ENCODE measurements at places on chromosomes 3 and 15.

- no peak for DNase-seq
Measured at GRCh38 chr3:34155108-34155507, 356.7 kb downstream of the PDCD6IP start.

GRCh38 chr15:92665100-92665555 is 9.6 kb upstream of the FAM174B start:
- DNase-seq = no peak

- no peak for DNase-seq
Measured at GRCh38 chr3:19348941-19349564, 200.7 kb downstream of the KCNH8 start.

GRCh38 chr15:64665179-64665578 is 110.2 kb downstream of the RBPMS2 start:
- no peak for DNase-seq

DNA sequence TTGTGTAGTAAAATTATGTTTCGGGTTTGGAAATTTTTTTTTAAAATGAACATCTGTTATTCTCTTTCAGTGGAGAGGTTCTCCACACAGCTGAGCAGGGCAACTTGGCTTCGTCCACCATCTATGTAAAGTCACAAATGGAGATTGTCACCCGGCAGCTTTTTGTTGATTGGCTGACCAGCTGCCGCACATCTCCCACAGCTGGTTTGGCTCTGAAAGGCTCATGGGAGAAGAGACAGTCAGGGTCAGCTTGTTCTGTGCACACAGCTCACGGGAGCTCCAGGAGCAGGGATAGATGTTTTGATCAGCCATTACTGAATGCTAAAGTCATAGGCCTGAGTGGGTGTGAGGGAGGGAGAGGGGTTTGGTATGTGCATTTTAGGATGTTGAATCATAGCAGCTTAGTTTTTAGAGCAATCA is 12.9 kb upstream of the CCDC80 start:
- no peak for DNase-seq

DNA sequence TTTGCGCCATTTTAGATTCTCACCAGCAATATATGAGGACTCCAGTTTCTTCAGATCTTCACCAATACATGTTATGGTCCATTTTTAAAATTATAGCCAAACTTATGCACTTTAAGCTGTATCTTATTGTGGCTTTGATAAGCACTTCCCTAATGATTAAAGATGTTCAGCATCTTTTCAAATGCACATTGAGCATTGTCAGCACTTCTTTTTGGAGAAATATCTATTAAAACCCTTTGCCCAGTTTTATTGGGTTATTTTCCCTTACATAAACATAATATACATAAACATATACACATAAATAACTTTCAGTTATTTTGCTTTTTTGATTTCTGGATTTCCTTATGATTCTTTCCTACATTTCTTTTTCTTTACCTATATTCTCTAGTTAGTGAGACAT is 83.8 kb downstream of the ROBO1 start:
- DNase-seq = no peak

GRCh38 chr3:69509288-69509687 is 123.4 kb upstream of the FRMD4B start:
- DNase-seq = no peak

- no peak for DNase-seq
Measured at GRCh38 chr3:16803019-16803418, 81.7 kb upstream of the PLCL2 start.

GRCh38 chr15:77052556-77052955 is 18.4 kb downstream of the TSPAN3 start:
- no peak for DNase-seq

- DNase-seq = no peak
Measured at GRCh38 chr15:91472316-91472756, 372.3 kb downstream of the SV2B start.

DNA sequence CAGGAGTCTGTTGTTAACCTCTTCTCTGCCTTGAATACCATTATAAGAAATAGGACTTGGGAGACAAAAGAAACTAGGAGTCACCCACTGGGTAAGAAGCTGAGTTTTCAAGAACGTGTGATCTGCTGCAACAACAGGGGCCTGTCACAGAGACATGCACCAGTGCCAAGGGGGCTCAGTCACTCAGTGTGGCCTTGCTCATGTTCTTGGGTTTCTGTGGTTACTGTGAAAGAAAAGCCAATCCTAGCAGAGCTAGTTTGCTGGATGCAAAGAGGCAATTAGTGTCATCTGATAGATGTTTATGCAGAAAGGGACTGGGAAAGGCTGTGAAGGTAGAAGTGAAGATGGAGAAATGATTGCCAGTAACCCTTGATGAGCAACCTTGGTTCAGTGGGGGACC is 126.3 kb downstream of the IQCH start:
- no peak for DNase-seq

Measured in stimulated activated CD8-positive, alpha-beta memory T cell treated with anti-CD3 and anti-CD28 coated beads, Interleukin-4, amount 100 ng/mL, for 1 hour (primary cell).